ENCODE measurements at places on chromosomes 2 and 18. TPM values are rescaled to one million over a fixed set of nuclear protein-coding genes. Genes with fewer than 3 reads are reported as not detected.

The PROKR1 gene
- total RNA-seq: not detected

The SMCHD1 gene
- total RNA-seq: 26.6 TPM

The PLGLB1 gene
- total RNA-seq: 2.4 TPM

The STARD6 gene
- total RNA-seq: not detected

The CFC1 gene
- total RNA-seq: not detected

The SPEG gene
- total RNA-seq: 145 TPM

The PLEKHH2 gene
- 1.3 TPM for total RNA-seq

All from left ventricle myocardium inferior (tissue), 1 donor.